ENCODE measurements at places on chromosomes 4 and X.

GRCh38 chrX:134236626-134237614 is at the start of gene CCDC160:
TSS of gene CCDC160 (plus strand) at chrX:134237182. CDS start at chrX:134244801, 7,619 bp downstream.
- peak; percentile 85 for DNase-seq

- DNase-seq = no peak
Measured at GRCh38 chr4:22674700-22675099, 18.0 kb upstream of the GBA3 start.

- peak; percentile 83 for DNase-seq
Measured at GRCh38 chrX:125203737-125204578, 115.7 kb upstream of the TEX13C start.

DNA sequence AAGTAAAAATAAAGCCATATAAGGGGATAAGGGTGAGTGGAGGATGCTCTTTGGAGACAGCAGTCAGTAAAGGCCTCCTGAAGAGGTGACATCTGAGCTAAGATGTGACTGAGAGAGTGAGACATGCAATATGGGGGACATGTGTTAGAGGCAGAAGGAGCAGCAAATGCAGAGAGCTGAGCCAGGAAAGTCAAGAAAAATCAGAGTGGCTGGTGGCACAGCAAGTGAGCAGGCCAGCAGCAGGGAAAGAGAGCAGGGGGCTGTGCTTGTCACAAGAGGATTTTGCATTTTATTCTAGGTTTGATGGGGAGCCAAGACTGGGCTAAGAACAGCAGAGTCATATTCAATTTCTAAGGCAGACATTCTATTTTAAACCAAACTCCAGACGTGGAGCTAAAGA is 394.5 kb downstream of the KCNIP4 start:
- DNase-seq = no peak

GRCh38 chrX:142040906-142041305 is 137.2 kb downstream of the MAGEC1 start:
- peak; percentile 91 for DNase-seq

GRCh38 chr4:25914670-25915352 is 791 bp downstream of the SMIM20 start:
- no peak for DNase-seq

- no peak for DNase-seq
Measured at GRCh38 chr4:122746485-122746965, 14.0 kb downstream of the BBS12 start.

GRCh38 chr4:24262084-24262483 is 322.3 kb downstream of the DHX15 start:
- DNase-seq = no peak

- no peak for DNase-seq
Measured at GRCh38 chrX:46597208-46597607, 23.6 kb downstream of the CHST7 start.

GRCh38 chr4:26420438-26420837 is 69.8 kb downstream of the CCKAR start:
- no peak for DNase-seq

GRCh38 chr4:56200275-56200674 is 187.0 kb downstream of the AASDH start:
- no peak for DNase-seq

- DNase-seq = no peak
Measured at GRCh38 chrX:150454083-150454482, 91.0 kb downstream of the MAMLD1 start.

DNA sequence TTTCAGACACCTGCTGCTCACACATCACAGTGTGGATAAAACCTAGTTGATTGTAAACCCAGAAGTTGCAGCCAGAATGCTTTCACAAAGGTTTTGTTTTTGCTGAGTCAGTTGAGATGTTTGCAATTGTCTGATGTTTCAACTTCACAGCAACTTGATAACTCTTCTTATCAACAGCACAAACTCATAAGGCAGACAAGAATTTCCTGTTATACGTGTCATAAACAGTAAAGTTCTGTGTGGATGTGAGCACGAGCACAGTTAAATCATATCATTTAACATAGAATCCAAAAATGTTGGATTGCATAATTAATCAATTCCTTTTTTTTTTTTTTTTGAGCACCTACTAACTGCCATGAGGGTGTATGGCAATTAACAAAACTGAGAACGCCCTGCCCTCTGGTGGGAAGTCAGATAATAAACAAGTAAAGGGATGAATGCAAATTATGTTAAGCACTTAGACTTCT is 512.2 kb downstream of the PDHA2 start:
- peak; percentile 18 for DNase-seq

DNA sequence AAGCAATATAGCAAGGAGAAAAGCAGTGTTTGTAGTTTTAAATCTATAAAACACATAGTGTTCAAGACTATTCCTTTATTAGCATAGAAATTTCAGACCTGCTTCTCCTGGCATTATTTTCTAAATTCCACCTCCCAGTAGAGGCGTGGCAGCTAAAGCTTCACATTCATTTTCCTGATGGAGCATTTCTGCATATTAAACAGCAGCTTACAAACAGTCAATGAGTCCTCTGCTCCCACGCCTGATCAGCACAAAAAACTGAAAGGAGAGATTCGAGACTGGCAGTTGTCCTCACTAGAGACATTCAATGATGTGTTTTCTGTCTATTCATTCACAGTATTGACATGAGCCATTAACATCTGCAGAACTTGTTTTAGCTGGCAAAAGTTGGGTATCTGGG is 61.4 kb downstream of the SHISA3 start:
- DNase-seq = no peak
